ENCODE measurements at places on chromosomes 3 and 15.

DNA sequence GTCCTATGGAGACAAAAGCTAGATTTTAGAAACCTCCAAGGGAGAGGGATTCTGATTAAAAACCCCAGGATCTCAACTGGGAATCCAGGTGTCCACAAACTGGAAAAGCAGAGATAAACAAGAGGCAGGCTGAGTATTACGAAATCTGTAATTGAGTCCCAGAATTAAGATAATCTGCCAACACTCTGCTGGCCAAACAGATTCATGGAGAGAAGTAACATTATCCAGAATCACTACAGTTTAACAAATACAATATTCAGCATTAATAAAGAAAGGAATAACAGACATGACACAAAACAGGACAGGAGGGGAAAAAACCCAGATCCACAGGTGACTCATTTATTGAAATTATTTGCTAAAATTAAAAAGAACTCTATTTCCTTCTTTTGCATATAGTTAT is 227.2 kb upstream of the NANOGP8 start:
- DNase-seq = no peak

DNA sequence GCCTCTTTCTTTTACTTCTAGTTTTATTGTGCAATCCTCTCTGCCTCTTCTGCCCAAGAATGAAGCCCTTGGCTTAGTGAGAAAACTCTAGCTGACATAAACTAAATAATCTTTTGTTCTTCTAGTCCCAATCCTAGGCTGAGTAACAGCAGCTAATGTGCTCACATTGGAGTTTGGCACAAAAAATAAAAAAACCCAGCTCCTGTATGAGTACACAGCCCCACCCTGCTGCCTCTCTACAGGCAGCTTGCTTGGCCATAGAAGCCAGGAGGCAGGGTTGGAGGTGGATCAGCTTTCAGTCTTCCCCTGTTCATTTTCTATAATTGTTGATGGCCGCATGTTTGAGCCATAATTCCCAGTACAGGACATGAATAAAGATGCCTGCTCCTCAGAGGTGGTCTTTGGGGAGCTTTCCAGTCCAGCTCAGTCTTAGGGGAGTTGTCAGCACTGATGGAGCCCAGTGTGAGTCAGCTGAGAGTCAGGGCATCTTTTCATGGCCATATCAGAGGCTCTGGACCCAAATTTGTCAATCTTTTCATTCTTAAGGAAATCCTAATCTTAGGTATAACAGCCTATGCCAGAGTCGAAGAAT is 46.7 kb downstream of the RTP1 start:
- DNase-seq = no peak

DNA sequence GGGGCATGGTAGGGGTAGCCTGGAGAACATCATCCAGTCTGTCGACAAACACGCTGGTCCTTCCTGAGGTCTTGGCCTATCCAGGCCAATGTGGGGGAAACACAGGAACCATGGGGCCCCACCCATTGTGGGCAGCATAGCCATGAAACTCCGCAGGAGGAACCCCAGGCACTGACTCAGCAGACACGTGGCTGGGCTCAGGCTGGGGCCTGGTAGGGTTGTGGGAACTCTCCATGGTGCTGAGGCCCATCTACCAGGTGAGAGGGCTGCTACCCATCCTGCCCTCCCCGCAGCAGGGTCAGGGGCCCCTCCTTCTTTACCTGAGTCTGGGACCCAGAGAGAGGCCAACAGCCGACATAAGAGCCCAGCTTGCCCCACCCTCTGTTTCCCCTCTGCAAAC is 22.6 kb upstream of the CACNA2D2 start:
- no peak for DNase-seq

DNA sequence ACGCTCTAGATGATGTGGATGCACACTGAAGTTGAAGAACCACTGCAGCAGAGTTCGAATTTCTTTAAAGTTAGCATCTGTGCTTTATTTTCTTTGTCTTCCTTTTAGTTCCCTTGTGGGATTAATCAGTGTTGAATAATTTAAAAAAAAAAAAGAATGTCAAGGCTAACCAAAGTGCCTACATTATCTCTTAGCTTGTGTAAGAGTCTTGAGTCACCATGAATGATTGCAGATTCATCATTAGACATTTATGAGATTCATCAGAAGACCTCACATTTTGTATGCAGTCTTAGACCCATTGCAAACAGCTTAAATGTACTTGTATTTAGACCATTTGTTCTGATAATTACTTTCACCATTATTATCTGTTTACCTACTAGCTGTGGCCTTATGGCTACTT is 182.2 kb downstream of the FNDC3B start:
- DNase-seq = no peak

DNA sequence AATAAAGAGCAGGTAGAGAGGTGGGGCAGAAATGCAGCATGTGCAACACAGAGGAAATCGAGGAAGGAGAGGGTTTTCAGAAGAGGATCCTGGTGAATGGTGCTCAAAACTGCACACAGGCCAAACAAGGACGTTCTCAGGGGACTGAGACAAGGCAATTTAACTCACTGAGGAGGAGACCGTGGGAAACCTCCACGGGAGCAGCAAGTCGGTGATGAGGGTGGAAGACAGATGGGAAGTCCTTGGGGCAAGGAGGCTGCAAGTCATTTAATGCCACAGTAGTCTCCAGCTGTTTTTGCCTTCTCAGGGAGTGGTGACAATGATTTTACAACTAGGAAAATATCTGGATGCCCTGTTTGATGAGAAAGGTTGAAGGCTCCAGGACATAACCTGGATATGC is 11.5 kb upstream of the PDIA5 start:
- DNase-seq = no peak

DNA sequence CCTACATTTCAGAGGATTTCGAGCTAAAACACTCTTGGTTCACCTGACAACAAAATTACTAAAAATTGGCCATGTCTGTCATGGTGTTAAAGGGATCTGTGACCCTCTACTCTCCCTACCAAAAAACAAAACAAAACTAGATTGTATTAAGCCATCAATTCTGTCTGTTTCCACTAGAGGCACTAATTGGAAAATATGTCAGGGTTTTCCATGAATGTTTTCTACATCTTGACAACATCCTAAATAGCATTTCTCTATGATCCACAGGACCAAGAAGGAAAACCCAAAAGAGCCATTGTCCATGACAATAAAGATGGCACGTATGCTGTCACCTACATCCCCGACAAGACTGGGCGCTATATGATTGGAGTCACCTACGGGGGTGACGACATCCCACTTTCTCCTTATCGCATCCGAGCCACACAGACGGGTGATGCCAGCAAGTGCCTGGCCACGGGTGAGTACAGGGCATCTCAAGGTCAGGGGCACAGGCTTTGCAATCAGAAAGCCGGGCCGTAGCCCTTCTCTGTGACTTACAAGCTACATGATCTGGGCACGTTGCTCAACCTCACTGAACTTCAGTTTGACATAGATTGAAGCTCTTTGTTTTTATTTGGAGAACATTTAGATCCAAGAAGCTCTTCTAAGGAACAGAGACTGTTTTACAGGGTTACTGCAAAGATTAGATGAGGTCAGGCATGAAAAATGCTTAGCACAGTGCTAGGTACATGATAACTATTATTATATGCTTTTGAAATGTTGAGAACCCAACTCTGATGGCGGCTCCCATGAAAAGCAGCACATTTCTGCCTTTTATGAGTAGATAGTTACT is 74.8 kb downstream of the DNASE1L3 start:
- DNase-seq = no peak

GRCh38 chr15:89898614-89899294 is 5.0 kb upstream of the AP3S2 start:
- no peak for DNase-seq

DNA sequence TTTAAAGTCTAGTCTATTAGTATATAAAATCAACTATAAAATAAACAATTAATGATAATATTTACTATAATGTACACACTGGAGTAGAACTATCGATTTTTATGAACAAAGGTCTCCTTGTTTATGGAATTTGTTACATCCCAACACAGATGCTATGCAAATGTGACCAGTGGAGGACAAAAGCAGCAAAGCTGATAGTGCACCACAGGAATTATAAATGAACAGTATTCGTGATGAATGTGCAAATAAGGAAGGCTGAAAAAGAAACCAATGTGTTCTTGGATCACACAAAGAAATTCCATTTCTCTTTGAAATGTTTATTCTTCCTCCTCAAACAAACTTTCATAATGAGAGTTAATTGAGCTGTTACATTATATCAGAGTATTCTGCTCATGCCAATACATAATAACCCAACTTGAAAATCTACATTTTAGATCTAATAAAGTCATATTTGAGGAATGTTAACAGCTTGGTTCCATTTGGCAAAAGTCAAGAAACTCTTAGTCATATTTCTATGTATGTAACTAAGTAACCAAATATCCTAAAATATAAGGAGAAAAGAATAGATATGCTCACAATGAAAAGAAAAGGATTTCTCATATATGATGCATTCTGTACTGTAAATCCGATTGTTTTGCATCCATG is 79.3 kb downstream of the NEK10 start:
- no peak for DNase-seq

DNA sequence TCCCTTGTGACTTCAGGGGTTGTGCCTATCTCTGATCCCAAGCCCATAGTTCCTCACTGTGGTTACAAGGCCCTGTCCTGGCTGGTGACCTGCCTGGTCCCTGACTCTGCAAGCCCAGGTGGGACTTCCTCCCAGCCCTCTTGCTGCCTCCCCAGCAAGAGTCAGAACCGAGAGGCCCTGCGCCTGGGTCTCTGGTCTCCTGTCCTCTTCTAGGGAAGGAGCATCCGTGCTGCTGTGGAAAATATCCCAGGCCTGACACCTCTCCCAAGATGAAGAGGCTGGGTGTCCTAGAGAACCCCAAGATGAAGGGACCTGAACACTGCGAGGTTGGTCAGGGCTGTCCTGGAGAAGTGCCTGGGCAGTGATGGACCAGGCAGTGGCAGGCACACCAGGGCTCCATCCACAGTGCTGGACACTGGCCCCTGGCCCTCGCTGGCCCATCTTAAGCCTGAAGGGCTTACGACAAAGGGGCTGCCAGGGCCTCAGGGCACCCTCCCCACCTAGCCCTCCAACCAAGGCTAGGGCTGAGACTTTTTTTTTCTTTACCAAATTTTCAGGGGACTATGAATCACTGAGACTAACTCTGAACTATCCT is 32.7 kb downstream of the PTH1R start:
- no peak for DNase-seq

DNA sequence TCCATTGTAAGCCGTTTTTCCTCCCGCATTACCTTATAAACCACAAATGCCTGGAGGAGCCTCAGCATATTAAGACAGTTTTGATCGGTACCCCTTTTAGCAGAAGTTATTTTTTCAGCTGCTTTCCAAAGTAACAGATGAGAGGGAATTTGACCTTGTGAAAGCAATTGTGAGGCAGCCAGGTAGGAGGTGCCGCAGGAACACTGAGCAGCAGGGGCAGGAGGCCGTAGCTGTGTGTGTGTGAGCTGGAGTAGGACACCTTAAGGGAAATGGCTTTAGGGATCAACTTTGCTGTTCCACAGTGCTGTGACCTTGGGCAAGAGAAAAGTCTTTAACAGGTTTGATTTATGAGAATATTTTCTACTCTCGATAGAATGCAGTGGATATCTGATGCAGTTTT is 482.1 kb downstream of the IL5RA start:
- no peak for DNase-seq

- no peak for DNase-seq
These were observed 5.9 kb downstream of the PARP3 start for GRCh38 chr3:51948016-51948580.

DNA sequence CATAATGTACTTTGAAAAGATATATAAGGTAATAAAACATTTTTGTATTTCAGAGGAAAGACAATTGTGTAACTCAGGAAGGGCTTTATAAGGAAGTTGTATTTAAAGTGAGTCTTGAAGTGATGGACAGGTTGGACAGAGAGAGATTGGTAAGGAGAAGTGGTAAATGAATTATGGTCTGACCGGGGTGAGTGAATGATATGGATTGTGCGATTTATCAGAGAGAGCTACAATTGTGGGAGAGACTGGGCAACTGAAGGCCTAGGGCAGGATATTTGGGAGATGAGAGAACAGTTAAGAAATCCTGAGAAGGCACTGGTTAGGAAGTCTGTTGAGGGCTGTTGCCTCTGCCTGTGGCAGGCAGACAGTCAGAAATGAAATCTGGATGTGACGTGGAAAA is 14.8 kb downstream of the IL1RAP start:
- no peak for DNase-seq

DNA sequence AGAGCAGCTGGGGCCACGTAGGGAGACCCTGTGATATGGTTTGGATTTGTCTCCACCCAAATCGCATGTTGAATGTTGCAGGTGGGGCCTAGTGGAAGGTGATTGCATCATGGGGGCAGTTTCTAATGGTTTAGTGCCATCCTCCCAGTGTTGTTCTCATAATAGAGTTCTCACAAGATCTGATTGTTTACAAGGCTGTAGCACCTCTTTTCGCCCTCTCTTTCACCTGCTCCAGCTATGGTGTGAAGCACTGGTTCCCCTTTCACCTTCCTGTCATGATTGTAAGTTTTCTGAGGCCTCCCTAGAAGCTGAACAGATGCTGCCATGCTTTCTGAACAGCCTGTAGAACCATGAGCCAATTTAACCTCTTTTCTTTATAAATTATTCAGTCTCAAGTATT is 198.9 kb upstream of the CBLB start:
- no peak for DNase-seq

- DNase-seq = no peak
These were observed 205.9 kb downstream of the GABRG3 start for GRCh38 chr15:27176785-27177406.

DNA sequence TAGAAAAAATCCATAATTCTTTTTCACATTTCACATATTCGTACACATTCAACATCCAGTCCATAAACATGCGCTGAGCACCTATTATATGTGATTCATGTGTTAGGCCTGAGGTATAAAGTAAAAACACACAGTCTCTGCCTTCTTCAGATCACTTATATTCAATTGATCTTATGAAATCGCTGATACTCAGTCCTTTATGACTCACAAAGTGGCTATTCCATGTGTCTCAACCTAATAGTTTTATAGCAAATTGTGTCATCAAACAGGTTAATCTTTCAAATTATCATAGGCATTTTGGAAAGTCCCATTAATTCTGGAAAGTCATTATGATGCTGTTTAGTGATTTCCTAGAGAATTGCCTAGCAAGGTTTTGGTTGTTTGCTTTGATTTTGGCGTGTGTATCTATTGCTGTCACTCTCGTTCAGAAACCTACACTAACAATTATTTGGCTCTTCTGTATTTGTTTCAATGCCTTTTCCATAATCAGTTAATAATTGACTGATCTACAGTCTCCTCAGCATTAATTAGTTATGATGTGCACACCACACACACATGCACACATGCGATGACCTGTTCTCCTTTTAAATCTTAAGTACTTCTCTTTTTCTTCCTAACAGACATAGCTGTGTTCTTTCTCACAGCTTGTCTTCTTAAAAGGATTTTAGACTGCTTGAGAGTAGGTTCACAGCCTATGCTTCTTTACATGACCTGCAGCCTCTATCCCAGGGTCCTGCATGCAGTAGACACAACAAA is 353.1 kb downstream of the MECOM start:
- DNase-seq = no peak

DNA sequence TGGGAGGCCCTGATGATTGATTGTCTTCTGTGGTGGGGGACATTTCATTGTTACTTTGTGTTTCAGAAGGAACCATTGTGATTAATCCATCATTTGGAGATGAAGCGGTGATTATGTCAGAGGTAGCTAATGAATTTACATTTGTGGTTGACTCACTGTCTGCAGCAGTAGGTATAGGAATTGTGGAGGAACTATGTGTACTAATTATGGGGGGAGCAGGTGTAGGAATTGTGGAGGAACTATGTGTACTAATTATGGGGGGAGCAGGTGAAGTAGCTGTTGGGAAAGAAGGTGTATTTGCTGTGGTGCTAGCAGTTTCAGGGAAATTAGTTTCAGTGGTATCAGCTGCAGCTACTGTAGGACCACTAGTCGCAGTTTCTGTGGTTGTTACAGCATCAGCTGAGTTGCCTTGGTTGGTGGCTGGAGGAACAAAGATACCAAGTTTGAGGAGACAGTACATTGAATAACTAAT is 6.9 kb downstream of the MUC13 start:
- DNase-seq = no peak
